GM12878 (cell line): ENCODE measurements at places on chromosomes 7 and 10.

DNA sequence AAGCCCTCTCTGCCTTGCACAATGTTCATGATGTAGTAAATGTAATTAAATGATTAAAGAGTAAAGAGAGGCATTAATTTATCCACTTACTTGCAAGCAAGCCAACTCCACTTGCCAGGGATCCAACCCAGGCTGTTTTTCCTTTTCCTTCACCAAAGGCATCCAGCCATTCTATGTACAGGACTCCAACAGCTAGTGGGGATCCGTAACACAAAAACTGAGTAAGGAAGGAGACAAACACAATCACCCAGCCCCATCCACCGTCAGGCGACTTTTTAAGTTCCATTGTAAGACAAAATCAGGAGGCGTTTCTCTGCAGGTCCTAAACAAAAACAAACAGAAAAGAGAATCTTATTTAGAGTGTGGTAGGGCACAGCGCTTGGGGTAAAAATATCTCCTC is 25.6 kb downstream of the SLC16A9 start:
- no peak for DNase-seq

DNA sequence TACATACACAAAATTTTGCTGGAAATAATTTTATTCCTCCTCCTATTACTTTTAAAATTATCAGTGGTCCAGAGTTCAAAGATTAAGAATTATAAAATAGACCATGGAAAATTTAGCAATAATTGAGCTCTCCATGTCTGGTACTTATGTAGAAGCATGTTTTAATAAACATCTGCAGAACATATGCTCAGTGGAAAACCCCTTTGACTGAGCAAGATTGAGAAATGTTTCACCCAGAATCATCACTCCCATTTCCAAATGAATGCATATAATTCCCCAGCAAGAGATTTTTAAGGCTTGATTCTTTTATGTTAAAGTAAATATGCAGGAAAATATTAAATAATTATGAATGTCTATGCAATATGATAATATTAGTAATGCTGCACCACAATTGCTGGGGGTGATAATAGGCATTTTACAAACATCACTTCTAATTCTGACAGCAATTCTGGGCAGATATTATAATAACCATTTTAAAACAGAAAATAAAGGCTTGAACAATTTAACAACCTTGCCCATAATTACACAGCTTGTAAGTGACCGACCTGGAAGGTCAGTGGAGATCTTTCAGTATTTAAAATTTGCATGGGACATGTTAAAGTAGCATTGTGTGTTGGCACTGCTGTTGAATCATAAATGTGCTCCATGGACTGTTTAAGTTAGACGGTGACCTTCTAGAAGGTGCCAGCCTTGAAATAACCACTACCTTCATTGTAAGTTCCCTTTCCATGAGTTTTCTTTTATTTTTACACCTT is 45.6 kb upstream of the TES start:
- DNase-seq = no peak

- peak; percentile 85 for DNase-seq
Measured at GRCh38 chr7:114916261-114916892, 5.5 kb upstream of the MDFIC start.

- no peak for DNase-seq
Measured at GRCh38 chr10:36493516-36493880, 631.9 kb upstream of the ANKRD30A start.

DNA sequence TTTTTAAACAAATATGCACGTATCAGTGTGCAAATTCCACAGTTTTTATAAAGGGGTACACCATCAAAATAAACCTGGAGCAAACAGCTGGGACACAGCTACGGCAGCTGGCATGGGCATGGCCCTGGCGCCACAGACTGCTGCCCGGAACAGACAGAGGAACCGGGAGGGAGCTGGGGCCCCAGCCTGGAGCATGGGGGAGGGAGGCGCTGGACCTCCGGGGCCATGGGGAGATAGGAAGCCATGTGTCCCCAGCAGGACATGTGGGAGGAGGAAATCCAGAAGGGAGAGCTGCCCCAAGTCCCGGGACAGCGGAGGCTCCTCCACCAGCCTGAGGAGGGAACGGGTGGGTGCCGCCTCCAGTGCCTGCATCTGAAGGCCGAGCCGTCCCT is 180.1 kb downstream of the MAD1L1 start:
- no peak for DNase-seq

- DNase-seq = no peak
Measured at GRCh38 chr10:82558014-82558607, 683.1 kb downstream of the NRG3 start.

GRCh38 chr10:79249186-79250121 is 97.8 kb upstream of the PPIF start:
- DNase-seq = peak; percentile 74

- peak; percentile 27 for DNase-seq
Measured at GRCh38 chr10:110671788-110672579, 27.8 kb downstream of the RBM20 start.

DNA sequence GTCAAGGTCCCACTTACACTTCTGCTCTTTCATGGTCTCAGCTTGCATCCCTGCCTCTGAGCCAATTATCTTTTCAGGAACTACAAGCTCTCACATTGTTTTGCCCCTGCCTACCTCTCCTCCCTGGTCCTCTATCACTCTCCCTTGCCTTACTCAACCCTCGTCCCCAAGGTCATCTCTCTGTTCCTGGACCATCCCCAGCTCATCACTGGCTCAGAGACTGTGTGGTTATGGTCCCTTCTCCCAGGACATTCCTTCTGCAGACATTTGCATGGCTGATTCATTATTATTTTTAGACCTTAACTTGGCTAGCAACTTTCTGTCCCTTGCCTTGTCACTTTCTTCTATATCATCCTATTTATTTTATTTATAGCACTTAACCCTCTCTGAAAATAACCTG is 17.8 kb upstream of the GPAM start:
- no peak for DNase-seq

DNA sequence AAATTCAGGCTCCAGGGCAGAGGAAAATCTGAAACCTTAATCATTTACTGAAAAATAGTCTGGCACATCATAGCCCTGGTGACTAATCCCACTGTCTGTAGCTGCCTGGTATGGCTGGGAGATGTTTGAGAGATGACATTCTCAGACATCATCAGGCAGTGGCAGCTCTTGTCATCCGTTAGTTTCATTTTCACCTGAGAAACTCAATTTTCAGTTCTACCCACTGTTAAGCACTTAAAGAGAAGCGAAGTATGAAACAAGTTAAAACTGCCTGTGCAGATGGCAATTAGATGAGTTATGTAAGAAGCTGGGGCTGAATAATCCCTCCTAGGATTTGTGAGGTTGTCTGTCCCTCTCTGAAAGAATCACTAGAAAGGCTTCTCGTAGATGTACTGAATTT is 150.2 kb downstream of the NSUN6 start:
- peak; percentile 50 for DNase-seq

DNA sequence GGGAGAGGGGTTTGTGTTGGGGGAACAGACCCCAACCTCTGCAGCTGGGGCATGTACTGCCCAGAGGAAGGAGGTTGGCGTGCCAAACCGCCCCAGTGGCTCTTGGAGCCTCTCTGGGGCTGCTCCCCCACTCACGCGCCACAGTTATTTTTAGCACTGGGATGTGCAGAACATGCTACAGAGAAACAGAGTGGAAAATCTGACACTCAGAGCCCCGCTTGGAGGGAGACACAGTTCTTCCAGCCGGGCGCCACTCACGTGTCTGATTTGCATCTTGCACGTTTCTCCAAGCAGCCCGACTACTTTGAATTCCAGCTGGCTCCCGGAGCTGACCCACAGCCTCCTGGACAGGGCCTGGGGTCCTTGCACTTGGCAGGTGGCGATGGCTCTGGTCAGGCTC is 182.0 kb downstream of the RPS24 start:
- no peak for DNase-seq

DNA sequence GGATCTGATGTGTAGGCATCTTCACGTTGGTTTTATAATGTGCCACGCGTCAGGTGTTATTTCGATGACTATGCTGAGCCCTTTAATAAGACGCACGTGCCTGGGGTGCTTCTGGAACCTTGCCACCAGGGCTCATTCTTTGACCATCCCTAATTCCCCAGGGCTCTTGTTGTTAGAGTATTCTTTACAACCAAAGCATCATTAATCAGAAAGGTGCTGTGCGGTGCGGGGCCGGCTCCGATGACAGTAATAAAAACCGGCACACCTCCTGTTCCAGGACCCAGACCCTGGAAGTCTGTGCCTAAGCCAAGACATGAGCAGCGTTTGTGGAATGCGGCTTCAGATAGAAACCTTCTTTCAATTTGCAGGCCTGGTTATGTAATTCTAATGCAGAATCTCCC is 58.4 kb downstream of the MGMT start:
- DNase-seq = no peak
